GM12864 (cell line): ENCODE measurements at places on chromosomes 16 and 17.

DNA sequence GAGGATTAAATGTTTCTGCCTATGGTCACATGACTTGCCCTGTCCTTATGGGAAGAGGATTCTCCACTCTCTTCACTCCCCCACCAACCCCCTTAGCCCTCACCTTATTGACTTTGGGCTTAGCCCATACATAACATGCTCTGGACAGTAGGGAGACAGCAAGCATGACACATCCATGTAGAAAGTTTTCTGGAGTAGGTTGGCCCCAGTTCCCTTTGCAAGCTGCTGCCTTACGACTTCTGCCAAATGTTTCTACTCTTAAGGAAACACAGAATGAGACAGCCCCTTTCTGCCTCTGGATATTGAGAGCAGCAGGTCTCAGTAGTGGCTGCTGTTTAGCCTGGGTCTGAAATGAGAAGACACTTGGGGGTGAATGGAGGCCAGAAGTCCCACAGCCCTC lies 282.2 kb downstream of the MAP2K6 start:
- no peak for DNase-seq

DNA sequence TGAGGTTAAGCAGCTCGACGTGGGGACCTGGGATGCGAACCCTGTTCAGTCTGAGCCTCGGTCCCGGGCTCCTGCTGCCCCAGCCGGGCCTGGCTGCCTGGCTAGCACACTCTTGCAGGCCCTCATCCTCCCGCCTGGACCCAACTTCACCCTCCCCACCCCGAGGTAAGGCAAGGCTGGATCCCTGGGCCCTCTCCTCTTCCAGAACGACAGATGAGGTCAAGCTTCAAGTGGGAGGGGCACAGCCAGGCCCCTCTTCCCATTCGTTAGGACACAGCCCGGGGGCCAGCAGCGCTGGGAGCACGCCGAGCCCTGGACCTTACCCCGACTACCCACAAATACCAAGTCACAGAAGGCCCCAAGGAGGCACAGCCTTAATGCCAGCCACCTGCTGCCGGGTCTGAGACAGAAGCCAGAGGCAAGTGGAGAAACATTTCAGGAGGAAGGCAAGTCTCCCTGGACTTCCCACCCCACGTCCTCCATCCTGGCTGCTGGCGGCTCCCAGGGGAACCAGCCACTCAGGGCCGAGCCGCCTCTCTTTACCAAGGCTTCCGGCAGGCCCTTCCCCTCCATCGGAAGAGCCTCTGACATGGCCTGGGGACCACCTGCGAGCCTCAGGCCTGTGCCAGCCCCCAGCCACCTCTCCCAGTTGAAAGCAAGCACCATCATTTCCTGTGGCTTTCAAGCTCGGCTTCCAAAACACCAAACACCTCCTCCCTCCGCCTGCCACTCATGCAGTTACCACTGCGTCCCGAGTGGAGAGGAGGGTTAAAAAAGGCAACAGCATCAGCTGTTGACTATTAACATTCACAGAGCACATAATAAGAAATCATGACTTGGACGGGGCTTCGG lies 59.9 kb downstream of the RPH3AL start:
- no peak for DNase-seq

GRCh38 chr16:19555938-19556771 lies 652 bp downstream of the VPS35L start:
- peak; percentile 42 for DNase-seq

DNA sequence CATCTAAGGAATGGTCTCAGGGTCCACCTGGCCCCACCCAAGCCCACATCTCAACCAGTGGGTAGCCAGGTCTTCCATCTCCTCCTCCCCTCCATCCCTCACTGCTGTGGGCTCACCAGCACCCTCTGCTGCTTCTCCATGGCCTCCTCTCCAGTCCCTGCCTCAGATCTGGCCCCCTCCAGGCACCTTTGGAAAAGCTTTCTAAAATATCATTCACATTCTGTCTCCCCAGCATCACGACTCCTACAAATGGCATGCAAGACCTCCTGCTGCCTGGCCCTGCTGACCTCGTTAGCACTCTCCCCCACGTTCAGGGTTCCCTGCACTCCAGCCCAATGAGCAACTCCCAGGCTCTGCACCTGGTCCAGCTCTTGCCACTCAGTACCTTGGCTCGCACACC lies 13.7 kb downstream of the GLP2R start:
- DNase-seq: no peak

GRCh38 chr16:66334853-66335574 lies 31.5 kb upstream of the CDH5 start:
- no peak for DNase-seq

DNA sequence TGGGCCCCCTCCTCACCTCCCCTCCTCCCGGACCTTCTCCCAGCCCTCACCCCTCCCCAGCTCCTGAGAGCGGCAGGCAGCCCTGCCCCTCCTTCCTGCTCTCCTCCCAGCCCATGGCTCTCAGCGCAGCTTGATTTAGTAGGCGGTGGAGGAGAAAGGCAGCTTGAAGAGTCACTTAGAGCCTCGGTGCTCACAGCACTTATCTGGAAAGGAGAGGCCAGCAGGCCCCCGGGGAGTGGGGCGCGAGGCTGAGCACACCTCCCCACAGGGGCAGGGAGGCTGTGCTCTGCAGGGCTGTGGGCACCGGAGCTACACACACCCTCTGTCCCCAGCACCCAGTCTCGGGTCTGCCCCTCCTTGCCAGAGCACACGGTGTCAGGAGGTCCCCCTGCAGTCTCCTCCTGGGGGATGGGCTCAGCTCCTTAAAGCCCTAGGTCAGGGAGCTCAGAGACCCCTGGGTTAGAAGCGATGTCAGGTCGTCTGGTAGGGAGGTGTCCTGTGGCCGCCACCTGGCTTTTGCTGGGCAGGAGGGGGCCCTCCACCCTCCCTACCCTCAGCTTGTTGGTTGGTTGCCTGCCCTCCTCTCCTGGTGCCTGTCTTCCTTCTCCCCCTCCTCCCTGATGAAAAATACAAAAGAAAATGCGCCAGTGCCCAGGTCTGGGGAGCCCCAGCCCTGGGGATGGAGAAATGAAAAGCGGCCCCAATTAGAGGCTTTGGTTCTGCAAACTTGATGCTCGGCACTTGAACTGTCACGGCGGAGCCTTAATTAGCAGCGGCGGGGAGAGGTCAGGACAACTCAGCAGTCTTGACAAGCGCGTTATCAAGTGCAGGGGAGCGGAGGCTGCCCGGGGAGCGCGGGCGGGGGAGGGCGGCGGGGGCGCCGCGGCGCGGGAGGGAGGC lies 151.1 kb upstream of the GSE1 start:
- no peak for DNase-seq

DNA sequence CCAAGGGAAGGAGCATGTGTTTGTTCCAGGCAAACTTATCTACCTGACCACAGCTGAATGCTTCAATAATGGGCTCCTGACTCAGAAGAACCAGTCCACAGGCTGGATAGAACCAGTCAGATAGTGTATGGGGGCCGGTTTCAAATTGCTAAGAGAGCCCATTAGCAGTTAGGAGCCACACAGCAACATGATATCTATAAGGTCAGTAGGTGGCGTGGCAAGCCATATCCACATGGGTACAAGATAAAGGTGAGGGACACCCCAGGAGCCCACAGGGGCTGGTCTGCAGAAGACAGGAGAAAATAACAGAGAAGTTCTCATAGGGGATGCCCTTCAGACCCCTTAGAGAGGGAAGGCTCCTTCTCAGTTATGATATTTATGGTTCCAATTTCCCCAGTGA lies 31.6 kb upstream of the CDRT15 start:
- DNase-seq: no peak

- no peak for DNase-seq
Measured at GRCh38 chr16:19486051-19486450, 35.8 kb downstream of the GDE1 start.

- peak; percentile 58 for DNase-seq
Measured at GRCh38 chr17:32569171-32570080, 82.6 kb downstream of the CDK5R1 start.

DNA sequence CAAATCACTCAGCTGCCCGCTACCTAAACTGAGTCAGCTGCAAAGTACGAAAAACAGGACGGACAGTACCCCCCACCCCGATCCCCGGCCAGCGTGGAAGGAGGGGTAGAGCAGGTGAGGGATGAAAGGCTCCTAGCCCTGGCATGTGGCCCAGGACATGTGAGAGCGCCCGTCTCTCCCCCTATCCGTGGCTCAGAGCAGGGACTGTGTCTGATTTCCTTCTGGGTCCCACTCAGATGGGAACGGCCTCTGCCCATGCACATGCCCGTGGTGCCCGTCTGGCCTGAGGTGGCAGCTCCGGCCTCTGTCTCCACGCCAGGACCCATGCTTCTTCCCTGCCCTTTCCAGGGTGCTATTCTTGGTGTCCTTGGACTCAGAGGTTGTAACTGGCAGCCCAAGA lies 30.2 kb upstream of the RASD1 start:
- no peak for DNase-seq

DNA sequence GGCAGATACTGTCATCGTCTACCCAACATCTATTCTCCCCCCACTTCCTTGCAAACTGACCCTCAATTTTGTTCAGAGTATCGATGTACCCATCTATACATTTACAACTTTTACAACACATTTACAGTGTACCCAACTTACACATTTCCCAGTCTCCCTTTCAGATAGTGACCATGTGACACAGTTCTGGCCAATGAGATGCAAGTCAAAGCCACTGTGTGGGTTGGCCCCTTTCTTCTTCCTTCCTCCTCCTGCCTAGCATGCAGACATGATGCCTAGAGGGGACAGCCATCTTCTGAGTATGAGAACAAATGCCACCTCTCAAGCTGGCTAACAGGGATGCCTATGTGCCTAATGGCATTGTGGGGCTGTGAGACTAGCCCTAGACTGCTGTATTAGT lies 11.3 kb upstream of the NFAT5 start:
- no peak for DNase-seq

GRCh38 chr17:39416141-39416540 lies 14.7 kb upstream of the FBXL20 start:
- DNase-seq: no peak

GRCh38 chr16:71709229-71709781 lies 15.2 kb downstream of the PHLPP2 start:
- no peak for DNase-seq

DNA sequence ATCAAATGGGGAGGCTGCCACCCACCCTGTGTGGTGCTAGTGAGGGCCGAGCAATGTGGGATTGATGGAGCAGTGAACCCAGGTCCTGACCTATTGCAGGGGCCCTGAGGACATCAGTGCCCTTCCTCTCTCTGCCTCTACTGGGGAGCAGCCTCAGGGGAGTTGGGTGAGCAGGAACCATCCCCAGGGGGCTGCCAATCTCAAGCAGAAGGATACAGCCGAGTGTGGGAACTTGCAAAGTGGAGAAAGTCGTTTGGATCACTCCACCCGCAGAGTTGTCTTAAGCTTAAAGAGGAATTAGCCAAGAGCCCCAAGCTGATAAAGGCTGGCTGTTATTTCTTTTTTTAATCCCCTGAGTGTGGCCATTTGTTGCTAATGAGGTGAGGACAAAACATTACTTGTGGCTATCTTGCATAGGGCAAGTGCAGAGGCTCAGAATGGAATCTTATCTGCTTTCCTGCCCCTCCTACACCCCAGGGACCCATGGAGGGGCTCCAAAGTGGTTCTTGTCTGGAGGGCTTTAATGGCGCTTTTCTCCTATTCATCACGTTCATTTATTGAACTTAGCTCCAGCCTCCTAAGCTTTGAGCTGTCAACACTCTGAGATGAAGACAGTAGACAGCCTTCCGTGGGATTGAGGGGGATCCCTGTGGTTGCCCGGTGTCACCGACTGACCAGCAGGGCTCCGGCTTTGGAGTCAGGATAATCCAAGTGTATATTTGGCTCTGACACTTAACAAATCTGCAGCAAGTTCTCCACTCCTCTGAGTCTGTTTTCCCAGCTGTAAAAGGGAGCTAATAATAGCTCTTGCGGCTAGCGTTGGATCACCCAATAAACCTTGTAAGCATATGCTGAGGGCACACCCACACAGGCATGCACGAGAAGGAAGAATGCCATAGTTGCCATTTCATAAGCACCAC lies 45.1 kb downstream of the MYH11 start:
- DNase-seq: no peak

DNA sequence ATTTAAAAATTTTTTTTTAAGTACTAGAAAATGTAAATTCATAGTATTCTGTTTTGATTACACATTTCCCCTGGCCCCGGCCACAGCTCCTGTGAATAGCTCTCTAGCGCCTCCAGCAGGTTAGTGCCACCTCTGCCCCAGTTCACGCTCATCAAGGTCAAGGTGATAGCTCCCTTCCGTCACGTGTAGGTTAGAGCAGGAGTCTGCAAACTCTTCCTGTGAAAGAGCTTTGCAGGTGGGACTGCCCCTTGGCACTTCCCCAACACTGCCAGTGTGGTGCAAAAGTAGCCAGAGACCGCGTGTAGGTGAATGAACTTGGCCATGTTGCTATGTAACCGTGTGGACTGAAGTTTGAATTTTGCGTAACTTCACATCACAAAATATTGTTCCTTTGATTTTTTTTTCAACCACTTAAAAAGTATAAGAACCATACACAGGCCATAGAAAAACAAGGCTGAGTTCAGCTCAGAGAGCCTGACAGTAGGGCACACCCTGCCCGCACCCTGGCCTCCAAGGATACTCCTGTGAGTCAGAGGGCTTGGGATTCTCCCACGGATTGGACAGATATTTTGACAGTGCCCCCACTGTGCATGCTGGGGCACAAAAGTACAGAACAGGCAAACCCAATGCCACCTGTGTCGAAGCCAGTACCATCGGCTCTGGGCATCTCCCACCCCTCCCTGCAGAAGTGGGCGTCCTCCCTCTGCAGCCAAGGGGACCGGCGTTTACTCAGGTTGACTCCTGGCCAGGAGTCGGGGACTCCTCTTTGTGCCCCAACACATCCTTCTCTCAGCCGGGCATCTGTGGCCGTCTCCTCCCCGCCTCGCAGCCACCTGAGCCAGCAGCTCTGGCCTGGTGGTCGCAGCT lies 92.0 kb upstream of the CHMP6 start:
- DNase-seq: no peak

- DNase-seq: no peak
Measured at GRCh38 chr16:78932355-78932943, 668.1 kb downstream of the MAF start.

DNA sequence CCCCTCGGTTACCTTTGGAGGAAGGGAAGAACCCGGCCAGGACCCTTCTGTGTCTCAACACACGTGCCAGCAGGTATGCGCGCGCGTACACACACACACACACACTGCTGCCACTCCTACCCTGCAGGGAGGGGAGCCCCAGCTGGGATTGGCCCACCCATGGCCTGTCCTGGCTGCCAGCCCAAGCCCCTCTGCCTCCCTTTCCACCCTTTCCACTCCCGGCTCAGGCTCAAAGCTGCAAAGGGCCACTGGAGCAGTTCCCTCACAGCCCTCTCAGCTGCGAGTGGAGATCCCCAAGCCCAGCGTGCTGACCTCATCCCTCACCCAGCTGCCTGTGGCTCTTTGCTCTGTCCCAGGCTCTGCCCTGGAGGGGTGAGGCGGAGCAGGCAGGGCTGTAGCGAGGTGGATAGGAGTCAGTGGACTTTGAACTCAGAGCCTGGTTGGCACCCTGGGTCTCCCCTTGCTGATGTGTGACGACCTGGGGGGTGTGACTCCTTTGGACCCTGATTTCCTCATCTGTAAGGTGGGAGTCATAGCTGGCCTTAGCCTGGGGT lies 14.5 kb downstream of the KIF19 start:
- DNase-seq: no peak

GRCh38 chr17:35791681-35792350 lies 3.6 kb downstream of the MMP28 start:
- DNase-seq: no peak
